CD4-positive, alpha-beta T cell treated with Interleukin-6 for 4 hours (primary cell): ENCODE measurements at places on chromosomes 2 and 18.
A peak's percentile ranks its signal among the peaks of the same experiment; 100 is the strongest.

GRCh38 chr2:167144179-167144898, 256.1 kb downstream of the XIRP2 start:
- DNase-seq: no peak

GRCh38 chr18:75527848-75528685, 100.6 kb upstream of the SMIM21 start:
- no peak for DNase-seq

GRCh38 chr2:47601568-47601967, 181.4 kb upstream of the MSH6 start:
- no peak for DNase-seq

DNA sequence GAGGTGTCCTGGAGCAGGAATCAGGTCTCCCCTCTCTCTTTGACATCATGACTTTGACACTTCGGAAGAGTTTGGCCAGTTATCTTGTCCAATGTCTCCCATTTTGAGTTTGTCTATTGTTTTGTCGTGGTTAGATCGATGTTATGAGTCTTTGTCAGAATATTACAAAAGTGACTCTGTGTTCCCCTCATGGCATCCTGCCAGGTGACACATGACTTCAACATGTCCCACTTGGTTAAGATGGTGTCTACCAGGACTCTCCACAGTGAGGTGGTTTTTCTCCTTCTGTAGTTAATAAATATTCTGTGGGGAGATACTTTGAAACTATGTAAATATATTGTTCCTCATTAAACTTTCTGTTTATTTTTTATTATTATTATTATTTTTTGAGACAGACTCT, 76.6 kb upstream of the BZW1 start:
- DNase-seq: peak; percentile 25

GRCh38 chr18:69400253-69400975, at the start of gene DOK6:
Gene DOK6 (plus strand): TSS chr18:69400888.
- no peak for DNase-seq

DNA sequence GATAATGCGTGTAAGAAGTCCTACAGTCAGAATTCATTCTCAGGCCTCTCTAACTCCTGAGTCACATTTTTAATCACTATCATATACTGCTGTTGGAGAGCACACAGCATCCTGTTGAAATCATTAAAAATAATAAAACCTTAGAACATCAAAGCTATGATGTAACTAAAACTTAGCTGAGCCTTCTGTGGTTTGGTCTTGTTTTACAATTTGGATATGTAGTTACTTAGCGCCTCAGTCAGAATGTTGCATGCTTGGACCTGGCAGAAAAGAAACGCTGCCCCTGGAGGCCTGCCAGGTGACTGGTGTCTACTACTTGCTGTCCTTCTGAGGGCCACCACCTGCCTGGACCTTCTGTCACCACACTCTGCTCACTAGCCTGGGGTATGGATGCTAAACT, 261.1 kb upstream of the RASGRP3 start:
- no peak for DNase-seq

- DNase-seq: no peak
Observed at GRCh38 chr2:72149556-72150156, 2.0 kb upstream of the CYP26B1 start.

DNA sequence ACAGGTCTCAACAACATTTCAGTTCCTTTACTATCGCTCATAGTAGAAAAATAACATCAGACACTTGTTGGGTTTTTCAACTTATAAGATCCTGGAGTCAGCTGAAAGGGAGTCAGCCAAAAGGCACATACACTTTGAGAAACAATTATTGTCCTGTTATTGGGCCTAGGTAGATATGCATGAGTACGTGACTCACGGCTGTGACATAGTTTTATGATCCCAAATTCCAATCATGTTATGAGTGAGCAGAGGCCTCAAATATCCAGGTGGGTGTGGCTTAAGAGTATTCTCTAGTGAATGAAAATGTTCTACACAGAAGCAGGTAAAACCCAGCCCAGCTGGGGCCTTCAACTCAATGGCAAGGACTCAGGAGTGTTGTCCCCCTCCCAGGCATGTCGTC, 27.2 kb downstream of the SERPINB8 start:
- DNase-seq: no peak

GRCh38 chr2:216878072-216878471, 18.2 kb upstream of the TNP1 start:
- DNase-seq: no peak

DNA sequence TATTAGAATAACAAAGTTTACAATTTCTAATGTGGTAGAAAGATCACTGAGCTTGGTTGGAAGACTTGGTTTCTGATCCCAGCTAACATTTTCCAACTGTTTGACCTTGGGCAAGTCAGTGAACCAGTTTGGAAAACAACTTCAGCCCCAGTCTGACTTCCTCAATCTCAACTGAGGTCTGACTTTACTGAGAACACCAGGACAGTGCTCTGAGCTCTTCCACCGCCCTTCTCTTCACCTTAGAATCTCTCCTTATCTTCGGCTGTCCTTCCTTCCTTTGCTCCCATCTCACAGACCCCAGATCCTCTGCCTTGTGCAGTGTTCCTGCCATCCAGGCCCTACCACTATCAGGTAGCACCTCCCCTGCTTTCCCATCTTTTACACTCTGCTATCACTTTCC, 193.8 kb upstream of the SP5 start:
- DNase-seq: no peak

DNA sequence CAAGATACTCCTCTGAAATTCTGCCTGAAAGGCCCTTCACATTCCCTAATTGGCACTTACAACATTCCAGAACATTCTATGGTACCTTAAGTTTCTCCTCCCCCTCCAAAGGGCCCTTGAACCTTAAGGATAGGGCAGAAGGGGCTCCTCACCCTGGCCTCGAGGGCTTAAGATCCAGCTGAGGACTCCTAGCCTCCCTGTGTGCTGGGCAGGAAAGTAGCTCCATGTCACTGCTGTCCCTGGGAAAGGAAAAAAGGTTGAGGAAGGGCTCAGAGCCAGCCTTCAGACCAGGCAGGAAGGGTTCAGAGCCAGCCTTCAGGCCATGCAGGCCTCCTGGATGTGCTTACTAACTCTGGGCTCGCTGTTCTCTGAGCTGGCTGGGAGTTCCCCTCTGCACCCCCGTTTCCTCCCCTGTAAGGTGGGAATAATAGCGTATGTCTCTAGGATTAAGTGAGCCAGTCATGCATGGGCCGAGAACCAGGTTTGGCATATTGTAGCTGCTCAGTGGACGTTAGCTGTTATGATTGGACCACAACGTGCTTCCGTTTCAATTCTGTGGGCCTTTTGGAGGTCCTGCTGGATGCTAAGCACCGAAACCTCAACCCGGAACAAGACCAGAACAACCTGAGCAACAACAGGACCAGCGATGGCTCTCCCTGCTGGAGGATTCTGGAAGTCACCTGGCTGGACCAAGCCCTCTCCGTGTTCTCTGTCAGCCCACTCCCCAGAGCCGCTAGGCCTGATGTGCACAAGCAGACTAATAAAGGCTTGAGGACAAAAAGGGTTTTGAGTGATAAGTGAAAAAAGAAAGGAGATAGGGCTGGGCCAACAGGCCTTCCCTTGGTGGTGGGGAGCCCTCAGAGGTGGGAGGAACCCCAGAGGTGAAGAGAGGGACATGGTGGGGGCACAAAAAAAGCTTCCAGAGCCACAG, 1.0 kb upstream of the B3GNT7 start:
- no peak for DNase-seq

GRCh38 chr2:64085936-64086335, 58.3 kb downstream of the PELI1 start:
- no peak for DNase-seq

GRCh38 chr2:113185664-113186432, 12.1 kb downstream of the PSD4 start:
- no peak for DNase-seq

- DNase-seq: peak; percentile 5
Observed at GRCh38 chr2:59025157-59025757, 784.1 kb upstream of the FANCL start.
